Panc1 (cell line): ENCODE measurements at places on chromosomes 11 and 22. TPM values are rescaled to one million over a fixed set of nuclear protein-coding genes. Genes with fewer than 3 reads are reported as not detected.

The INS gene
- total RNA-seq: not detected

The OR2D2 gene
- 0.49 TPM for total RNA-seq

The MS4A8 gene
- not detected for total RNA-seq

The TSPAN18 gene
- total RNA-seq: 21.3 TPM

The BEST1 gene
- total RNA-seq: 0.13 TPM

The OR8D4 gene
- not detected for total RNA-seq

The GTF2H1 gene
- 60.6 TPM for total RNA-seq

The OR51B5 gene
- total RNA-seq: not detected

The LMO2 gene
- 0.64 TPM for total RNA-seq

The APOBEC3H gene
- total RNA-seq: not detected

The CEP164 gene
- 75.4 TPM for total RNA-seq

The CACNA1I gene
- 0.23 TPM for total RNA-seq

The TRPM5 gene
- total RNA-seq: 0.08 TPM

The OR8G5 gene
- not detected for total RNA-seq

The ASCC2 gene
- 52.0 TPM for total RNA-seq

The NUCB2 gene
- total RNA-seq: 62.2 TPM
